ENCODE measurements at places on chromosomes 16 and 17.

- no peak for DNase-seq
These were observed 45.9 kb downstream of the VAC14 start for GRCh38 chr16:70754851-70755600.

DNA sequence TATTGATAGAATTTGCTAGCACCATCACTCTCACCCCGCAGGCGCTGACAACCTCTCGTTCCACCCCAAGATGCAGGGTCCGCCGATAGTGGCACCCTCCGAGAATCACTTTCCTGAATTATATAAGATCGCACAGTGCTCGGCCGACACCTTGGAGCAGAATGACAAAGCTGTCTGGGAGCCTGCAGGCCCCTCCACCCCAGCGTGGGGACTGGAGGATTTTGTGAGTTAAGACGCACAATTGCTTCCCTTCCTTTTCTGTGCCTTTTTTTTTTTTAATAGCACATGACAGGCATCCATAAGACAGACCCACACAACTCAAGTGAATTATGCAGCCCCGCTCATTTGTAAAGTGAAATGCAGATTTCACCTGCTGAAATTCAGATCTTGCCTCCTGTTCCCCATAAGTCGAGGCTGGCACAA lies 155.3 kb downstream of the C16orf78 start:
- no peak for DNase-seq

DNA sequence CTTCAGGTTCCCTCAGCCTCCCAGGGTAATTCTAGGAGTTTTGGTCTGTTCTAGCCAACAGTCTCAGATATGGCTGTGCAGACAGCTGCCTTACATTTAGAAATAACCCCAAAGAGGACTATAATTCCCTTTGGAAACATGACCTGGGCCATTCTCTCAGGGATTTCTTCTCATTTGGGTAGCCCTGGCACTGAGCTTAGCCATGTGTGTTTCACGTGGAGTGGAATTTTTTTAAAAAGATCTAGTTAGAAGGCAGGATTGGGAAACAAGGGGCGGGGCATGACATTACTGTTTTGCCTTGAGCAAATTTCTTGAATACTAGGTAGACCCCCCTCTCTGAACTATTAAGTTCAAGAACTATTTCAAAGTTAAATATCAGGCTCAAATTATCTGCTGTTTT lies 29.6 kb upstream of the MRC2 start:
- DNase-seq, result no peak

GRCh38 chr17:73431401-73432205 lies 119.8 kb upstream of the CDC42EP4 start:
- no peak for DNase-seq

GRCh38 chr17:73267648-73268537 lies 6.2 kb upstream of the CPSF4L start:
- no peak for DNase-seq

DNA sequence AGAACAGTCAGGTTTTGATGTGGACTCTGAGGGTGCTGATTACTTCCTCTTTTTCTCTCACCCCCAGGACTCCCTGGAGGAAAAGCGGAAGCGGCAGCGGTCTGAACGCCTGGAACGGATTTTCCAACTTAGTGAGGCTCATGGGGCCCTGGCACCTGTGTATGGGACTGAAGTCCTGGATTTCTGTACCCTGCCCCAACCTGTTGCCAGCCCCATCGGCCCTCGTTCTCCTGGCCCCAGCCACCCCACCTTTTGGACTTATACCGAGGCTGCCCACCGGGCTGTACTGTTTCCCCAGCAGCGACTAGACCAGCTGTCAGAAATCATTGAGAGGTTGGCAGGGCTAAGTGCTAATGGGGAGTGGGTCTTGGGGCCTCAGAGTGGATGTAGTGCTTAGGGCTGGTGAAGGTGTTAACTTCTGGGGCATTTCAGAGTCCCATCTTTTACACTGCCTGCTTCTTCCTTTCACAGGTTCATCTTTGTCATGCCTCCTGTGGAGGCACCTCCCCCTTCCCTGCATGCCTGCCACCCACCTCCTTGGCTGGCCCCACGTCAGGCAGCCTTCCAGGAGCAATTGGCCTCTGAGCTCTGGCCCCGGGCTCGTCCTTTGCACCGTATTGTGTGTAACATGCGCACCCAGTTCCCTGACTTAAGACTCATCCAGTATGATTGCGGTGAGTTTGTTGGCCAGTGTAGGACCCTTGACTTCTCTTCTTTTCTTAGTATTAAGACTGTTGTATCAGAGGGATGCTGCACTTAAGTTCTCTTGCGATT lies 19.1 kb upstream of the PHKG2 start:
- no peak for DNase-seq

DNA sequence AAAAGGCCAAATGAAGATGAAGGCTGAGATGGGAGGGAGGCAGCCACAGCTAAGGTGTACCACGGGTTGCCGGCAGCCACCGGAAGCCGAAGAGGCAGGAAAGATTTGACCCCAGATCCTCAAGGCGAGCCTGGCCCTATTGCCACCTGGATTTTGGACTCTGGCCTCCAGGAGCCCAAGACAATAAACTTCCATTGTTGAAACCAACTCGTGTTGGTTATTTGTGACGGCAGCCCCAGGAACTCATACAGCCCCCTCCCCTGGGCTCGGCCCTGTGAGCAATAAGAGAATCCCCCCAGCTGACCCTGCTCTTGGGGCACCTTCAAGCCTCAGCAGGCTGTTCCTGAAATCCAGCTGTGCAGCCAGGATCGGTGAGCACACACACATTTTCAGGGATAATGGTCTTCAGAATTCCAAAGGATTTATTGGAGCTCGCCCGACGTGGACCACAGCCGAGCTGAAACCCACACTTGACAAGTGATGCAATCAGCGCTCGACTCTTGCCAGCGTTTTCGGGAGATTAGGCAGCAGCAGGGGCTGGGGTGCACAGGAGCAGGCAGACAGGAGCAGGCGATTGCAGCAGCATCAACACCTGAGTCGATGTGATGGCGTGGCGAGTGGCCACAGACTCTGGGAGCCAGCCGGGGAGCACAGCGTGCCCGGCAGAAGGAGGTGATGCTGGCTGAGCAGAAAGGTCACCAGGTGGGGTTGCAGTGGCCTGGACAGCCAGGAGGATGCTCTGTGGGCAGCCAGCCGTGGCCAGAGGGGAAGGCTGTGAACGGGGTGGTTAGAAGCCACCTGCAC lies 22.4 kb upstream of the CBX4 start:
- DNase-seq, result no peak

DNA sequence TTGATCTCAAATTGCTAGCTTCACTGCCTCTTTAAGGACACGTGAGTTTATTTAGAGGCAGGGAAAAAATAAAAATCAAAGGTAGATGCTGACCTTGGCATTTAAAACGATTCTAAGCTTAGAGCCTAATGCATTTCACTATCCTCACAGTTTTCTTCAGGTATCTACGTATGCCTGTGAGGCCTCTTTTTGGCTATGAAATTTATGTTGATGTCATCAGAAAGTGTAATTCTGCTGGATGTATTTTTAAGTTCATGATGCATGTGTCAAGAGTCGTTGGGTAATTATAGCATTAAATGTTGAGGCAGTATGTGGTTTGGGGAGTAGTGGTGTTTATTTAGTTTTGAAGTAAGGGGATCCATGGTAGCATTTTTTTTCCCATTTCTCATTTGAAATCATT lies 4.2 kb upstream of the KRTAP3-2 start:
- DNase-seq, result no peak

DNA sequence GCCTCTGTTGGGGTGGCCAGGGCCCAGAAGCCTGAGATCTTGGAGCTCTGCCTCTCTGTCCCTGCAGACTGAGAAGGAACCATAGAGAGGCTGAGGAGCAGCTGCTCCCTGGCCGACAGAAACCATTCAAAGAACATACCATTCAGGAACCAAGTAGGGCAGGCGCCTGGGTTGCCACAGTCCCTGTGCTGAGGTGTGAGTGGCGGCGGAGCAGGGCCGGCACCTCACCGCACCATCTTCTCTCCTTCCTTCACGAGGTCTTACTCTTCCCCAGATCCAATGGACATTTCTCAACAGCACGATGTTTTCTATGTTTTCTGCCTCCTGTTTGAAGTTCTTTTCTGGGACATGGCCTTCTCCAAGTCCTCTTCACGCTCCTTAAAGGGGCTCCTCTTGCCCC lies 22.8 kb upstream of the ALOX15 start:
- no peak for DNase-seq

DNA sequence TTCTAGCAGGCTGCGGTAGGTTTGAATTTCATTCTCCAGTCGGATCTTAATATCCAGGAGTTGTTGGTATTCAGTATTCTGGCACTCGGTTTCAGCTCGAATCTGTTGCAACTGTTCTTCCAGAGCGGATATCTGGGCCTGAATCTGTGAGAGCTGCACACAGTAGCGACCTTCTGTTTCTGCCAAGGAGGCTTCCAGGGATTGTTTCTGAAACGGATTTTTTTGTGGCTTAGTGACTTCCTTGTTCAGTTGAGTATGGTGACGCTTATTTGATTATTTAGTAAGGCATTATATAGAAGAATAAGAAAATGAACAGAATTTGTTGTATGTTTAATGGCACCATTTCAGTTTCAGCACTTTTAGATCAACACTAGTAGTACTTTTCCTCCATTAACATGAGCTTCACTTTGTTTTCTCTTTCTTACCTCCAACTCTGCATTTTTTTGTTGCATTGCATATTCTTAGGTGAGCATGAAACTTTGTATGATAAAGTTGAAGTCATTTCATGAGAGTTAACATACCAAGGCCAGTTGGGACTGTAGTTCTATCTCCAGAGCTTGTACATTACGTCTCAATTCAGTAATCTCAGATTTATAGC lies 2.8 kb downstream of the KRT10 start:
- DNase-seq, result no peak

DNA sequence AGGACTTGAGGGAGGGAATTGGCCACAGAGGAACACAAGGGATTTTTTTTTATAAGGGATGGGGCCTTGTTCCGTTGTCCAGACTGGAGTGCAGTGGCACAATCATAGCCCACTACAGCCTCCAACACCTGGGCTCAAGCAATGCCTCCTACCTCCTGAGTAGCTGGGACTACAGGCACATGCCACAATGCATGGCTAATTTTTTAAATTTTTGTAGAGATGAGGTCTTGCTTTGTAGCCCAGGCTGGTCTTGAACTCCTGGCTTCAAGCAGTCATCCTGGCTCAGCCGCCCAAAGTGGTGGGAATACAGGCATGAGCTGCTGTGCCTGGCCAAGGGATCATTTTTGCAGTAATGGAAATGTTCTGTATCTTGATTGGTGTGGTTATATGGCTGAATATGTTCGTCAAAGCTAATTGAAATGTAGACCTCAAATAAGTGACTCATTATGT lies 56.9 kb downstream of the VMP1 start:
- DNase-seq, result peak; percentile 49

GRCh38 chr16:11759997-11760396 lies 17.3 kb upstream of the TXNDC11 start:
- no peak for DNase-seq

All from activated naive CD8-positive, alpha-beta T cell treated with anti-CD3 and anti-CD28 coated beads, Interleukin-2, amount 50 U/mL, for 24 hours (primary cell).